ENCODE measurements at places on chromosomes 5 and 9.

DNA sequence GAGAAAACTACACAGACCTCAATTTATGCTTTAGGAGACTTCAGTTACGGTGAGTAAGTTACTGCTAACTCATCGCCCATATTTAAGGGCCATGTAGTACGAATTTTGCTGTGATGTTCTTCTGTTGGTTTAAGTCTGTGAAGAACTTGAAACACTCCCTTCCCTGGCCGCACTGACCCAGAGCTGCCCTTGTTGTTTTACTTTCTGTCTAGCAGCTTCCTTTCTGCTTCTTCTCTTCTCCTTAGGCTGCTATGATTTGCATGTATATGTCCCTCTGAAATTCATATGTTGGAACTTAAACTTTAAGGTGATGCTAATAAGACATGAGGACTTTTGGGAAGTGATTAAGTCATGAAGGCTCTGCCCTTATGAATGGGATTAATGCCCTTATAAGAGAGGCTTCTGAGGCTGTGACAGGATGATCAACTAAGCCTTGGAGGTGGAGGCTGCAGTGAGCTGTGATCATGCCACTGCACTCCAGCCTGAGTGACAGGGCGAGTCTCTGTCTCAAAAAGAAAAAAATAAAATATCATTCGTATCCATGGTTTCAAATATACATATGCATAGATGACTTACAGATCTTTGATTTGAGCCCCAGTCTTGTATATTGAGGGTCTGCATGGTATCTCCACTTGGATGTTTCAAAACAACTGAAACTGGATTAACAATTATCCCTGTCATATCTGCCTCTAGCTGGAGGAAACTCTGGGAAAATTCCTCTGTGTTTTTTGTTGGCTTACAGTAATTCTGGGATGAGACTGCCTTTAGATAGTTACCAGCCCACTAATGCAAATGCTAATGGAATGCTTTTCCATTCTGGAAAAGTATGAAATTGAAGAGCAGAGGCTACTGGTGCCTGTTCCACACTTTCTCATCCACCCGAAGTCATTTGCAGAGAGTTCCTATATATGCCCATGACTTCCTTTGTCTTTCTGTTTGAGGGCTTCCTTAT is 263.4 kb upstream of the ACTBL2 start:
- DNase-seq: no peak

DNA sequence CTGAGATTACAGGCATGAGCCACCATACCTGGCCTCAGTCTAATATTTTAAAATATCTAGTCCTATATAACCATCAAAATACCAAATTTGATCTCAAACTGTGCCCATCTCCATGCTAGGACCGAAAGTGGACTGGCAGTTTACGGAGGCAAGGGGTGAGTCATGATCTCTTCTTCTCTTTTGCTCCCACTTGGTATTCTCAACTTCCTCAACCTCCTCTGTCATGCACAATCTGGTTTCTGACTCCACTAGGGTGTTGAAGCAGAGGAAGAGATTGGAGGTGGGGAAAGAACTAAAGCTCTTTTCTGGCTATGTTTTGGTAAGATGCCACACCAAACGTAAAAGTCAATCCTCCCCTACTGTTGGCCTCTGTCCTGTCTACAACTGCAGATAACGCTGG is 55.9 kb upstream of the CEMIP2 start:
- DNase-seq: no peak

- no peak for DNase-seq
Observed at GRCh38 chr9:13269589-13270452, 9.7 kb downstream of the MPDZ start.

DNA sequence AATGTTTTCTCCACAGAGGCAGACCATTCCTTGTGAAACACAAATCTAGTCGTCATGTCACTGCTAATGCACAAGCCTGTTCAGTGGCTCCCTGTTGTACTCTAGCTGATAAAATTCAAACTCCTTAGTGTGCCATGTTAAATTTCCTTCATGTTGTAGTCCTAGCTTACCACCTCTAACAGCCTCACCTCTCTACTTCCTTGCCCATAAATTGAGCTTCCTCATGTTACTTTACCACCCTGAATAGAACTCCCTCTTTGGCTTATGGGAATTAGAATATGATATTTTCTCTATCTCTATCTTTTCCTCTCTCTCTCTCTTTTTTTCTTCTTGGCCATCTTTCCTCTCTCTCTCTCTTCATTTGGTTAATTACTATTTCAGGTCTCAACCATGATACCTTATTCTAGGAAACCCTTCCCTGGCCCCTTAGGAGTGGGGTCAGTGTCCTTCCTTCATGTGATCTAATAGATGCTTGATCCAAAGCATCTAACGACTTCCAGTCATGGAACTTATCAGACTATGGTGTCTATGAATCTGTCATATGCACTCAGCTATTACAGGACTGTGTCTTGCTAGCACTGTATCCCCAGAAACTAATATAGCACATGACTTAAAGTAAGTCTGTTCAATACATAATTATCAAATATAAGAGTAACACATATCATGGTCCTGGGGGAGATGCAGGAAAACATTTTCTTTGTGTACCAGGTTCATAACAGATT is 31.5 kb upstream of the ALDH1A1 start:
- DNase-seq: no peak

GRCh38 chr5:81371354-81371876 is 22.5 kb downstream of the ACOT12 start:
- no peak for DNase-seq

GRCh38 chr9:129340427-129341170 is 162.5 kb upstream of the IER5L start:
- no peak for DNase-seq

GRCh38 chr9:121612511-121612998 is 38.9 kb upstream of the DAB2IP start:
- DNase-seq: no peak

All from activated CD4-positive, alpha-beta T cell treated with anti-CD3 and anti-CD28 coated beads, Interleukin-2, amount 50 U/mL, for 1 hour (primary cell).